Left cardiac atrium (tissue), 4 donors: ENCODE measurements at places on chromosomes 16 and 17. TPM values are rescaled to one million over a fixed set of nuclear protein-coding genes. Genes with fewer than 3 reads are reported as not detected.

- DNase-seq = no peak
These were observed 172.5 kb downstream of the HS3ST3A1 start for GRCh38 chr17:13429201-13429600.

DNA sequence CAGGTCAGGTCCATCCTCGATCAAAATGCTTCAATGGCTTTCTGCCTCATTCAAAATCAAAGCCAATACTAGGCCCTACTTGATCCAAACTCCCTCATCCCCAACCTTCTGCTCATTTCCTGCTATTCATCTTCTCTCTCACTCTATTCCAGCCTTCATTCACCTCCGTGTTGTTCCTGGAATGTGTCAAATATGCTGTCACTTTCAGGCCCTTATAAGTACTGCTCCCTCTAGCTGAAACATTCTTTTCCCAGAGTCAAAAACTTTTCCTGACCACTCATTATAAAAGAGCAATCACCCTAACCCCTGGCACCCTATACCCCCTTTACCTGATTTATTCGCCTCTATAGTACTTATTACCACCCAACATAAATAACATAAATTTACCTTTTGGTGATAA, 303.7 kb upstream of the PMFBP1 start:
- DNase-seq = no peak

DNA sequence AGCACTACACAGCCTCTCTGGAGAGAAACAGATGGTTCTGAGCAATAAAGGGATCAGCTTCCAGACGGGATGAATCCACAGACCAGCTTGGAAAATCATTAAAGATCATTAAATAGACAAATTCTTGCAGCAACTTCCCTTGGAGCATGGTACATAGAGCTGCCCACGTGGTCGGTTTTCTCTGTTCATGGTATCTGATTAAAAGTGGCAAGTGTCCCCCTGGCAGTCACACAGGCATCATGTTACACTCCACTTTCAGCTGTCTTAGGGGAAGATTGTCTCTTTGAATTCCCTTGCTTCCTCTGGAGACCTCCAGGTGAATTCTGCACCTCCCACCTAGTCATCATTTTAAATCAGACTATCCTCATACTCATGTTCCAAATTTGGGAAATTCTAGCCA, 92.2 kb upstream of the CACNG3 start:
- no peak for DNase-seq

DNA sequence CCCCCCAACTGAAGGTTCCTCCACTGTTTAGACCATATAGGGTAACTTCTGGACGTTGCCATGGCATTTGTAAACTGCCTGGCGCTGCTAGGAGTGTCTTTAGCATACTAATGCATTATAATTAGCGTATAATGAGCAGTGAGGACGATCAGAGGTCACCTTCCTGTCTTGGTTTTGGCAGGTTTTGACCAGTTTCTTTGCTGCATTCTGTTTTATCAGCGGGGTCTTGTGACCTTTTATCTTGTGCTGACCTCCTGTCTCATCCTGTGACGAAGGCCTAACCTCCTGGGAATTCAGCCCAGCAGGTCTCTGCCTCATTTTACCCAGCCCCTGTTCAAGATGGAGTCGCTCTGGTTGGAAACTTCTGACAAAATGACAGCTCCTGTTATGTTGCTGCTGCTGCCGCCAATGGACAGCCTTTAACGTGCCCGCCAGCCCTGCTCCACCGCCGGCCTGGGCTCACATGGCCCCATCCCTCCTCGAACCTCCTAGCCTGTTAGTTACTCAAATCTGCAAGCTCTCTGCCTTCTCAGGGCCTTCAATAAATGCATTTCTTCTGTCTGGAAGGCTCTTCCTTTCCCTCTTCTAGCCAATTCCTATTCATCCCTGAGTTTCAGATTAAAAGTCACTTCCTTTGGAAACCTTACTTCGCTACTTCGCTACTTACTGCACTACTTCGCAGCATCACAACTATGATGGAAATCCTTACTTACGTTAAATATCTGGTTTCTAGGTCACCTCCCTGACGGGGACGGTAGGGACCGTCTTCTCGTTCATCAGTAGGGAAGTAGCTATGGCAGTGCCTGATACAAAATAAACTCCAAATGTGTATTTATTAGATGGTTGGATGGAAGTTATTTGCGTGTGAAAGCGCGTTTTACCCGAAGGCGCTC, 640 bp upstream of the NAGLU start:
- no peak for DNase-seq

Gene GCGR
- not detected for total RNA-seq

Gene CTRB1
- 1.4 TPM for total RNA-seq

DNA sequence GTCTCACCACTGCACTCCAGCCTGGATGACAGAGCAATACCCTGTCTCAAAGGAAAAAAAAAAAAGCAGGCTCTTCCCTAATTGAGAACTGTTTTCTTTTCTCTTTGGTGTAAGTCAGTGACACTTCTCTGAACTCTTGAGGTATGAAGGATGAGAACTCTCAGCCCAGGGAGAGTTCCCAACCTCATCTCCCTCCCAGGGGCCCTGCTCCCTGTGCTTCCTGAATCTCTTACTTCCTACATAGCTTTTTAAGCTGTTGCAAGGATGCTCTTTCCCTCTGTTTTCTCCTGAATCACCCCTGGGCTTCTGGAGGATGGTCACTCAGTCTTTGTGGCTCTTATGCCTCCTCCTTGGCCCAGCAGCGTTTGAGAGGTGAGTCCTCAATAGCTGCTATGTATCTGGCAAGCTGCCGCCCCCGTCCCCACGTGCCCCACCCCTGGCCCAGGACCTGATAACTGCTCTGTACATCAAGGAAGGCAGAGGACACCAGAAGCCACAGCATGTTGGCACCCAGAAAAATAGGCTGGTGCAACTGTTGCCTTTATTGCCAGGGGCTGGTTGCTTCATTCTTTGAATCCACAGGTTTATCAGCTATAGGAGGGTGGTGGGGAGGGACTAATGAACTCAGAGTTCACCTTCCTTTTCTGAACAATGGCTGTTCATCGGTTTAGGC, 24.0 kb downstream of the IGF2BP1 start:
- DNase-seq = no peak

GRCh38 chr17:17769869-17770631, 66.7 kb downstream of the SREBF1 start:
- no peak for DNase-seq

DNA sequence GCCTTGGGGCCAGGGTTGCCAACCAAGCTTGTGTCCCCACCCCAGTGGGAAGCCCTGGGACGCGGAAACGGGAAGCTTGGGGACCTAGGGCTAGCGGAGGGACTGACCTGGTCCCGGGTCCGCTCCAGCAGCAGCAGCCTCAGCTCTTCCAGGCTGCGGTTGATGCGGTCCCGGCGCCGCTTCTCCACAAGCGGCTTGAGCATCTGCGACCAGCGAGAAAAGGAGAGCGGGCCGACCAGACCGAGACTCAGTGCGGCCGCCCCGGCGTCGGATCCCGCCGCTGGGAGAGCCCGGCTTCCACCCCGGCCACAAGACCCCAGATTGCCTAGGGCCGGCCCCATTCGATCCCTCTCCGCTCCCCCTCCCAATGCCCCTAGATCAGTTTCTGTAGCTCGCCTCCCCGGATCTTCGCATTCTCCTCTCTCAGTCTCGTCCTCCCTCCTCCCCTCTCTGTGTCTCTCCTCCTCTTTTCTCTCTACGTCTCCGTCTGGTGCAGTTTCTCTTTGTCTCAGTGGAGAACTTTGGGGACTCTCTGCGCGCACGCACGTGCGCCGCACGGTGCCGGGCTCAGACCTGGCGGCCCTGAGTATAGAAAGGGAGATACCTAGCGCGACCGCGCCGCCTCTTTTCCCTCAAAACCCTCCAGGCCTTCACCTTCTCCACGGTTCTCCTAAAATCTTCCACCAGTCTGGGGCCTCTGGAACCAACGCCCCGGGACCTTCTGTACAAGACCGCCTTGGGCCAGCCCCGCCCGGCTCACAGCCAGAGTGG, 797 bp downstream of the HES7 start:
- no peak for DNase-seq
